AG08396 (cell line): ENCODE measurements at places on chromosomes 2 and 18.

- no peak for DNase-seq
Measured at GRCh38 chr18:65056575-65056974, 694.2 kb upstream of the CDH7 start.

DNA sequence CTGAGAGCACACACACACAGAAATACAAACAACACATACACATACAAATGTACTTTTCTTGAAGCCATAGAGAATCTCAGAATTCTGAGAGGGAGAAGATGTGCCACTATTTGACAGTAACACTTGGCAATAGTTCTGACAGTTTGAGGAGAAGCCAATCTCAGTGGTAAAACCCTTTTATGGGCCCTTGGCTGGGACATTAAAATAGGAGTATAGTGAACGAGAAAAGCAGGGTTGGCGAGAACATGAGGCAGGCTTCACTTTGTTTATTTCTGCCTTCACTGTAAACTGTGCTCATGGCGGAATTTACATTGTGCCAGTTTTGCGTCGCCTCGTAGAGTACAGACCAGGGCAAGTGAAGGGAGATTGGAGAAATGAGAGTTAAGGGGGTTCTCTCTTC, 449.4 kb upstream of the POU3F3 start:
- DNase-seq = no peak

- no peak for DNase-seq
Measured at GRCh38 chr2:211690736-211691135, 847.9 kb downstream of the ERBB4 start.

DNA sequence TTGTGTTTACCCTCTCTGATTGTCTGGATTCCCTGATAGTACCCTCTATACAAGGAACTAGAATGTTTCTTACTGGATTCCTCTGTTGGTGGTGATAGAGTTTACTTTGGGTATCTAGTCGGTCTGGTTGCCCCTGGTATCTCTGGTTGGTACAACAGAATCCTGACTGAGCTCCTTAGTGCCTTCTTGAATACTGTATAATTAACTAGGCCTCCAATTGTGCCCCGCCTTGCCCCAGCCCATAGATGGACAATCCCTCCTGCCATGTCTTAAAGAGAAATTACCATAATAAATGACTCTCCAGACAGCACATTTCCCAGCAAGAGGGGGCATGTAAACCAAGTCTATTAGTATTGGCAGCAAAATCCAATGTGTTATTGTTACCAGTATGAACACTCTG, 2.3 kb downstream of the SCN1A start:
- DNase-seq = no peak

DNA sequence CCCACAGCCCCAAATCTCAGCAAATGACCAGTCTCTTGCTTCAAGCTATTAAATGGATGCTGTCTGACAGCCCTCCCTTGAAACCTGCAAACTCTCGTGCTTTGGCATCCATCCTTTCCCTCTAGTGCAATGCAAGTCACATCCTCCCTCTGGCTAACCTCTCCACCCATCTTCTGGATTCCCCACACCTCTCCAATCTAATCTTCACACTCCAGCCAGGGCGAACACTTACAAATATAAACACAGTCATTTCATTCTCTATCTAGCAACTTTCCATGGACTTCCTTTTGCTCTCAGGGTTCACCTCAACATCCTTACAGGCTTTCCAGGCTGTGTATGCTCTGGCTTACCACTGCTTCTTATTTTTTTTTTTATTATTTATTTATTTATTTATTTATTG, 10.1 kb upstream of the NARS1 start:
- DNase-seq = no peak

DNA sequence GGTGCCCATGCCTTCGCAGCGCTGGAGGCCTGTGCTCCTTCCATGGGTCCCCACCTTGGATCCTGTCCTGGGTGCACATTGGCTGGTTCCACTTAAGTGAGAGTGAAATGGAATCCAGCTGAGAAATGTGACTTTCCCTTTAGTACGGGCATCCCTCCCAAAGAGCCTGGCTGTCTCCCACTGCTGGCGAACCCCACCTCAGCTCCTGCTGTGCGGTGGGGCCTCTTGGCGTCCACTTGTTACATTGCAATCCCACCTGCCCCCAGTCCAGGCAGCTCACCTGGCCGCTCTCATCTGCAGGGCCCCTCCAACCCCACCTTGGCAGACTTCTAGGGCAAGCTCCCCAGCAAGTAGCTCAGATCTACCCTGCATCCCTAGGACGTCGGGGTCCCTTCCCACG, 35.5 kb upstream of the GNAL start:
- no peak for DNase-seq

DNA sequence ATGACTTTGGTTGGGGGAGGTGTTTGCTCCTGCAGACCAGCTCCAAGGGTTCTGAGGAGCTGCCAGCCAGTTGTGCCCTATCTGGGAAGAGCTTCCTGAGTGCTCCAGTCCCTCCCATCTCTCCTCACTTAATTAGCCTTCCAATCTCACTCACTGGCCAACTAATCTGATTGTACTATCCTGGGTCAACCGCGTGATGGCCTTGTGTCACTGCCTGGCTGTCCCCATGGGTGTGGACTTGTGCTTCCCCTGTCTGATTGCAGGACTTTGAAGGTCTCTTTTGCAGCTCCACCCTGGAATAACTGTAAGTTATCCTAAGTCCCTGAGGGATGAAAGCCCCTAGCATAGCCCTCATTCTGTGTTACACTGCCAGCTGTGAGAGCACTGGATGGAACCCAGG, 65.0 kb downstream of the SLC4A5 start:
- no peak for DNase-seq

DNA sequence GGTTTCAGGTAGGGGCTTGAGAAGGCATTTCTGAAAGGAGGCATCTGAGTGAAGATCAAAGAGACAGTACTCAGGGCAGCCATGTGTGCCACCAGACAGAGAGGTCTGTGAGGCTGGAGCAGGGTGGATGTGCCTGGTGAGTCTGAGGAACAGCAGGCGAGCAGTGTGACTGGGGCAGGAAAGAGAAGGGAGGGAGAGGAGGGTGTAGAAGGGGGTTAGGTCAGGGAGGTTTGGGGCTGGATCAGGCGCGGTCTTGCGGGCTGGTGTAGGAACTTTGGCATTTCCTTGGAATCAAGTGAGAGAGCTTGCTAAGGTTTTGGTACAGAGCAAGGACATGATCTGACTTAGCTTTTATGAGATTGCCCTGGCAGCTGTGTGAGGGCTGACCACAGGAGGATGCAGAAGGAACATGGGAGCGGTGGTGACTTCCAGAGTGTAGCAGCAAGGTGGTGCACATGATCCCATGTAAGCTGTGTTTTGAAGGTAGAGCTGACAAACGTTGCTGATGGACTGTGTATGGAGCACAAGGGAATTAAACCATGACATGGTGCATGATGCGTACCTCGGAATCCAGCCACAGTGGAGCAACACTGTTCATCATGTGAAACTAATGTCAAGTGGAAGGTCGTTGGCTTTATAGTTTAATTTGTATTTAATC, 13.9 kb downstream of the RAB31 start:
- no peak for DNase-seq

- no peak for DNase-seq
Measured at GRCh38 chr18:79846936-79847557, 49.3 kb downstream of the KCNG2 start.

DNA sequence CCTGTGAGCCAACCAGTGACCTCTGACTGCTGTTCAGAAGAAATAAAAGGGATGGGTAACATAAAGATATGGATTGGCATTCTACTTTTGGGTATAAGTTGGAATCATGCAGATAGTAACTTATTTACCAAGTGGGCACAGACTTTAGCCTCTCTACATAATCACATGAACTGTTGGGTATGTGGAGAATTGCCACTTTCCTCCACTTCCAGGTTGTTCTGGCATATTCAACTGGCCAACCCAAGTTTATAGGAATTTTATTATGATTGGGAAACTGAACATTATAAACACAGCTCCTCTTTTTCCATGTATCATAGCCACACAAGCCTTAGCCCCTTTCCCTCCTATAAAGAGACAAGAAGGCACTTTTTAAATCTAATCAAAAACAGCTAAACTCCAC, 179.3 kb downstream of the RNF152 start:
- DNase-seq = no peak

GRCh38 chr18:52531836-52532235, 191.8 kb downstream of the DCC start:
- DNase-seq = no peak

- DNase-seq = no peak
Measured at GRCh38 chr2:74873012-74873665, 39.2 kb downstream of the HK2 start.

GRCh38 chr18:78228974-78229373, 750.6 kb upstream of the SALL3 start:
- no peak for DNase-seq

DNA sequence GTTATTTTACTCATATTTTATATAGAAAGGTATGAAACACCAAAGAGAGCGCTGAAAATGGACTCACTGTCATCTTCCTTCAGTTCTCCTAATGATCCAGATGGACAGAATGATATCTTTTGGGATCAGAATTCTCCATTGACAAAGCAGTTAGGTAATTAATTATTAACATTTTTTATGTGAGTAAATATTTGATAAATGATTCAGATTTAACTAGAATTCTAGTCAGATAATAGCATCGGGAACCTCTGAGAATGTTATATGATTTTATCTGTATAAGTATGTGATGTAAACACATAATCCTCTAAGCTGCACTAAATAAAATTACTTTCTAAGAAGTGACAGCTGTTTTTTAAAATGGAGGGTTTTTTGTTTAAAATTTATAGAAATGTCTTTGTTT, 2.0 kb downstream of the ETAA1 start:
- DNase-seq = no peak

GRCh38 chr2:12824351-12824777, 107.6 kb downstream of the TRIB2 start:
- DNase-seq = peak; percentile 57

GRCh38 chr2:239348563-239349452, 52.0 kb downstream of the HDAC4 start:
- DNase-seq = no peak

DNA sequence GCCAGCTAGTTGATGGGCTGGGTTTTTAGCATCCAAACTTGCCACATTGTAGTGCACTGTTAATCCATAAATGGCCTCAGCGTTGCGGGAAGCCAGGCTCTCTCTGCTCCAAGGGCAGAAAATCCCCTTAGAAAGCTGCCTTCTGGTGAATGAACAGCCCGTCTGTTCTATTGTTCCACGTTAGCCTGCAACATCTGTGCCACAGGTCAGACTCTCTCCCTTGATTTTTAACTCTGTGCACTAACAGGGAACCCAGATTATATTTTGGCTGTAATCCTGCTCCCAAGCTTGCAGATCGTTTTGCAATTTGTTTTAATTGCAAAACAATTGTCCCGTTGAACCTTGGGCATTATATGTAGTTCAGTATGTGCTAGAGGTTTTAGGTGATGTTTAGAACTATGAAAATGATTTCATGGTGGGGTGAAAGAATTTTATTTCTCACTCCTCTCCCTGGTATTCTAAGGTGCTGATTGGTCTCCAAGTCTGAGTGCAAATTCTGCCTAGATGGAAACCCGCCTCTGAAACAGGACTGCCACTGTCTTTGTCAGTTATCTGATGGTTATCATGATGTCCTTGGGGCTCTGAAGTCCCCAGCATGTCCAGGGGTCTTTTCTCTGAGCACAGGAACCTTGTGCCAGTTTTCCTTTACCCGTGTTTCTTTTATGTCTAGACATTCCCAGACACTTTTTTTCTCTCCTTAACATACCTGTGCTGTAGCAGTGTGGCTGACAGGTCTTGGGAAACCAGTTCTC, 106.6 kb downstream of the MAP4K4 start:
- no peak for DNase-seq

- DNase-seq = no peak
Measured at GRCh38 chr2:76613330-76613729, 902.6 kb upstream of the GCFC2 start.

- DNase-seq = no peak
Measured at GRCh38 chr2:187936228-187936627, 355.4 kb upstream of the GULP1 start.

DNA sequence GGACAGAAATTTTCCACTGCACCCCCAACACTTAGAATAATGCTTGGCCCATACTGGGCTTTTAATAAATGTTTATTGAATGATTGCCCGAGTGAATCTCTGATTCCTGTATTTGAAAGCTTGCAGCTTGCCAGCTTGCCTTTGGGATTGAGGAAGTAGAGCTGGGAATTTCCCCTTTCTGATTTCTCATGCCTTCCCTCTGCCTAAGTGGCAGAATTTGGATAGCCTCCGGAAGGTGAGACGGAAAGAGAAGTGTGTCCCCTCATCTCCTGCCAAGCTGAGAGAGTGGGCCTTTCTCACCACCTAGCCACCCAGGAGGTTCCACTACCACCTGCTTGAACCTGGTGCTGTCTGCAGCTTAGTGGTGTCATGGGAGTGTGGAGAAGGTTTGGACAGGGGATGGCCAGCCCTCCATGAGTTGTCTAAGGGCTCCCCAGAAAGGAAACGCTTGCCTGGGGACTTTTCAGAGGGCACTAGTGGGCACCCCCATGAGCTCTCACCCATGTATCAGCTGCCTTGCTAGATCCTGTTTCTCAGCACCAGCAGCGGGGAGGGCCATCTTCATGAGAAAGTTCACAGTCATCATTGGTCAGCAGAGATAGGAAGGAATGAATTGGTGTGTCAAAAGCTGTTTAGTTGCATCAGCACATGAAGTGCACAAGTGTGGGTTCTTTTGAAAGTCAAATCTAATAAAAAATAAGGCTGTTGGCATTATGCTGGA, 8.6 kb upstream of the NCOA1 start:
- no peak for DNase-seq

GRCh38 chr2:130899306-130899705, 62.6 kb downstream of the ARHGEF4 start:
- no peak for DNase-seq

DNA sequence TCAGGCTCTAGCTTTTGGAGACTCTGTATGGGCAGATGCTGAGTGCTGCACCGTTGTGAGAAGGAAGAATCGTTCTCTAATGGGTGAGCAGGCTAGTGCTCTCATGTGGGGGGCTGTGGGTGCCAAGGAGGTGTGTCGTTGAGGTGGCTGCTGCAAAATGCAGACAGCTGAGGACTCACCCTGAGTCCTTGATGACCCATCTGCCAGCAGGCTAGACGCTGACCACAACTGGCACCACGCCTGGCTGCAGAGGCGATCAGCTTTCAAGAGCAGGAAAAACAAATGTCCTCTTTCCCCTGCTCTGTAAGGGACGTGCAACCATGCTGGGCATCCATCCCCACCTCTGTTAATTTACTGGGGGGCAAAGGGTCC, 48.2 kb downstream of the HAUS1 start:
- peak; percentile 69 for DNase-seq

GRCh38 chr2:127085317-127085681, 21.7 kb downstream of the BIN1 start:
- DNase-seq = no peak

- DNase-seq = no peak
Measured at GRCh38 chr2:150135223-150135883, 352.1 kb downstream of the RND3 start.

GRCh38 chr2:43766006-43766405, 7.8 kb upstream of the DYNC2LI1 start:
- DNase-seq = no peak

DNA sequence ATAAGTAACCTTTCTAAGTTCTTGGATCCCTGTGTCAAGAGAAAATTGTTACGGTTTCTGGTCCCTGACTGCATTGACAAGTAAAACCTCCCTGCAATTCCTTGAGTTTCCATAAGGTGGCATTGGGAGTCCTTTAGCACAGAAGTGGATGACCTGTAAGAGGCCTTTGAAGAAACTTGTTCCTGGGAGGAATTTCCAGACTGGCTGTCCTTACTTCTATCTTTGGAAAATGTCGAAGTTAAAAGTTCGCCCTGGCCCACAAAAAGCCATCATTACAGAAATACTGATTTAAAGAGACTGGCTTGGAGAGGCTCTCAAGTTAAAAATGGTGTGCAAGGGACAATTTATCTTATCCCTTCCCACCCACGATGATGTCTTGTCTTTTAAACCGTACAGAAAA, 218.4 kb downstream of the CDH20 start:
- DNase-seq = peak; percentile 84

GRCh38 chr2:145802133-145802532, 1282.2 kb upstream of the ZEB2 start:
- no peak for DNase-seq
